ENCODE measurements at places on chromosomes 12 and 14.
A peak's percentile ranks its signal among the peaks of the same experiment; 100 is the strongest.

DNA sequence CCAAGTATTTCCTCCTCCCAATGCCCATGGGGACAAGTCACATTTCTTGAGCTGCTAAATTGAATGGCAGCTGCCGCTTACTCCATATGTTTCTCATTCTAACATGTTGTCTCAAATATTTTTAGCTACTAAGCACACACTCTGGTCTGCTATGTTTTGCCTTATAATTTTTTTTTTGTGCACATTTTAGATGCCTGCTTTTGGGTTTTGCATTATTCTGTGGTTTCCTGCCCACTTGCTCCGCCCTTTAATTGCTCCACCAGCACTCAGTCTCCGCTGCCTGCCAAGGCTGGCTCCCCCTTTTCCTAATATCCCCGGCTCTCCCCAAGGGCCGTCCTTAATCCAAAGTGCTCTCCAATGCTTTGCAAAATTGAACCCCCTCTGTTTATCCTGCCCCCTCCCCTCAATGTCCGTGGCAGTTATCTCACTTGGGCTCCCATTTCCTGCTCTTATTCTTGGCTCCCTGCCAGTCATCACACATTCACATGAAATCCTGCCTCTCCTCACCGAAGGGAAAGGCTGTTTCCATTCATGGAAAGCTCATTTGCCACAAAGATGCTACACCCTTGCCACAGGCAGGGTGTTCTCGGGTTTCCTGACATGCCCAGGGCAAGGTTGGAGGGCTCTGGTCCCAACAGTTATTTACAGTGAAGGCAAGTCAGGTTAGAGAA, 79.4 kb downstream of the C12orf75 start:
- DNase-seq, result no peak

- no peak for DNase-seq
These were observed 1.8 kb downstream of the PLBD2 start for GRCh38 chr12:113359939-113360748.

GRCh38 chr14:36505181-36505815, 14.7 kb downstream of the NKX2-1 start:
- DNase-seq, result no peak

- no peak for DNase-seq
These were observed 198.2 kb upstream of the PLEKHG7 start for GRCh38 chr12:92504594-92504981.

GRCh38 chr12:22477166-22477893, 67.0 kb downstream of the C2CD5 start:
- DNase-seq, result no peak

- no peak for DNase-seq
These were observed 28.3 kb downstream of the LRCOL1 start for GRCh38 chr12:132582058-132582420.

GRCh38 chr12:49274396-49275069, 9.7 kb downstream of the TUBA1C start:
- DNase-seq, result no peak

DNA sequence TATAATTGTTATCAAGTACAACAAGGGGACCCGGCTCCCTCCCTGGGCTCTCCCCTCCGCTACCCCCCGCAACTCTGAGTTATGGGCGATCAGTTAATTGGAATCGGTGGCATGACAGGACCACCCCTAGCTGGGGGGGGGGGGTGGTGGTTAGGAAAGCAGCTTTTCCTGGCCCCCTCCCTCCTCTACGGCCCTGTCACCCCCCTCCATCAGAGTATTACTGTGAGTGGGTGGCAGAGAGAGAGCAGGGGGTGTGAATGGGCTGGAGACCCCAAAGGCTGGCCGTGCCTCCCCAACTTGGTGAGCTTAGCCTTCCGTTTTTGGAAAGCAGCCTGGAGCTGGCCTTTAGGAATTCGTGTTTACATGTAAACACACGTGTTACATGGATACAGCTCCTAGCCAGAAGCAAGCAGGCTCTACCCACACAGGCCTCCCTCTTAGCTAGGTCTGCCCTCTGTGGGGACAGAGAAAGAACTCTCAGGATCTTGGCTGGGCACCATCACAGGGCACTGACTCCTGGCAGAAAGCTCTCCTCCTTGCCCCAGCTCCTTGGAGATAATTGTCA, 1.1 kb upstream of the HOXC4 start:
- no peak for DNase-seq

DNA sequence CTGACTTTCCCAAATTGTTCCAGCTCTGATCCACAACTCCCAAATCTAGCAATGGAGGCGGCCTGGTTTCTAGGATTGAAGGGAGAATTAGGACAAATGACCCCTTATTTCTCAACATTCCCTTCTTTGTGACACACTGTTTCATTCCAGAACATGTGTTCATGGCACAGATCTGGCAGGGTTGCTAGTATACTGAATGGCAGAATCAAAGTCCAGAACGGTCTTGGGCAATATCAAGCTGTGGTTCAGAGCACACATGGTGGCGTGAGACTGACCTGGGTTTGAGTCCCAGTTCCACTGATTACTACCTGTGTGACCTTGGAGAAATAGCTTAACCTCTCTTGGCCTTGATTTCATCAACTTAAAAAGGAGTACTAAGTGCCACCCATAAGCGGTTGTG, 152.5 kb downstream of the SAMD4A start:
- DNase-seq, result no peak

DNA sequence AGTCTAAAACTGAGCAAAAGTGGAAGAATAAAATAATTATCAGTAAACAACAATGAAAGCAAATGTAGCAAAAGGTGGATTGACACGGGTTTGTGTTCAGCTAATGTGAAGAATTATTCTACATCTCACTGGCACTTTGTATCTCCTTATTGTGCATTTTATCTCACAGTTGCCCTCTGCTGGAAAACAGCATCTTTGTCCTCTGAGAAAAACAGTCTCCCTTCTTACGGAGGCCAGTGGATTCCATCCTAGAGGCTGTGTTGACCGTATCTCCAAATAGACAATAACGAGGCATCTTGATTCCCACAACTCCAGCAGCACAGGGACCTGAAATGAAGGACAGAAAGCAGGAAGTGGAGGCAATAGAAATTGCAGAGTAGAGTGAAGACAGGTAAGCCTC, 51.3 kb upstream of the PLBD1 start:
- DNase-seq, result no peak

DNA sequence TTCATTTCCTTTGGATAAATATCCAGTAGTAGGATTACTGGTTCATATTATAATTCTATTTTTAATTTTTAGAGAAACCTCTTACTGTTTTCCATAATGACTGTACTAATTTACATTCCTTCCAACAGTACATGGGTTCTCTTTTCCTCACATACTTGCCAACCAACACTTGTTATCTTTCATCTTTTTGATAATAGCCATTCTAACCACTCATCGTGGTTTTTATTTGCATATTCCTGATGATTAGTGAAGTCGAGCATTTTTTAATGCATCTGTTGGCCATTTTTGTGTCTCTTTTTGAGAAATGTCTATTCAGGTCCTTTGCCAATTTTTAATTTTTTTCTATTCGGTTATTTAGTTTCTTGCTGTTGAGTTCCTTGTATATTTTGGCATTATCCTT, 457.7 kb upstream of the PDE3A start:
- no peak for DNase-seq

DNA sequence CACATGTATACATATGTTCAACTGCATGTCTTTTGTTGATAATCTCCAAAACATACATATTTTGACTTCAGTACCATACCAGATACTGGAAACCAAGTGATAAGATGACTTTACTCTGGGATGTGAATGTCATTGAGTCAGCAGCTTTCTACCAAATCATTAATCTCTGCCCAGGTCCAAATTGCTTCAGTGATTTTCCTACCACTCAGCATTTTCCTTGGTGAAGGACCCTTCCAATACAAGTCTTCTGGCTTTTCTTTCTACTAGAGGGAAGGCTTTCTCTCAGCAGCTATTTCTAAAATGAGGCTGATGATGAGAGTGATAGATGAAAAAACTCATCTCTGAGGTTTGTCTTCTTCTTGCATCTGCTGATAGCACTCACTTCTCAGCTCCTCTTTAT, 1008.5 kb downstream of the NRXN3 start:
- DNase-seq, result no peak

GRCh38 chr12:1560704-1561103, 33.7 kb downstream of the FBXL14 start:
- DNase-seq, result no peak

DNA sequence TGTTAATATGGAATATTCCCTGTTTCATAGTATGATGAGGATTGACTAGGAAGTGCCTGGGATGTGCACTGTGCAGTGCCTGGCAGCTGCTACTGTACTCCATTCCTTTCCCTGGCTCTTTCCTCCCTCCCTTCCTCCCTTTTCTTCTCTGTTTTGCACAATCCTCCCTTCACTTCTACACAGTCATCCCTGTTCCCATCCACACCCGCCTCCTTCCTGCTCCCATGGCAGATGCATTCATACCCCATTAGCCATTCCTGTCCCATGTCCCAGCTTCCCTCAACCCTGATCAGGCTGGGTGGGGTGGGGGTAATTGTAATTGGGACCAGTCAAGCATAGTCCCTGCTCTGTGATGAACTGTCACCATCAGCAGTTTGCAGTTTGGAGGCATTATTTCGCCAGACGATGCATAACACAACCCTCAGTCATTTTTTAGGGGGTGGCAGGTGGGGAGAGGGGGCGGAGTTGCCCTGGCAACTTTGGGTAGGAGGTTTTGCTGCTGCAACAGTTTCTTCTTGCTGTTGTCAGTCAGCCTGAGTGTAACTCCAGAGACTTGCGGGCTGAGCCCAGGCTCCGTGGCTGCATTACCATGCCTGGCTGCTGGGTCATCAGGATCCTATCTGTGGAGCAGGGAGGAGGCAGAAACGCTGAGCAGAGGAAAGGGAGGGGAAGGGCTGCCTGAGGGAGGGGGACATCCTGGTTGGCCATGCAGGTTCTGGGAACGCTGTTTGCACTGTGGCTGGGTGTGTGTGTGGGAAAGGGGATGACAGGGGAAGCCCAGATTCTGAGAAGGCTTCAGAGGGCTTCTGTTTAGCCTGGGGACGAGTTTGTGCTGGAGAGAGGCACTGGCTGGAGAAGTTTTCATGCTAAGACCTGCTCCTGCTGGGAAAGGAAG, 4.1 kb upstream of the KRT84 start:
- no peak for DNase-seq

- no peak for DNase-seq
These were observed 23.7 kb downstream of the CEP170B start for GRCh38 chr14:104888489-104889374.

GRCh38 chr12:24719293-24719721, 229.6 kb downstream of the BCAT1 start:
- peak; percentile 8 for DNase-seq

- DNase-seq, result no peak
These were observed at the start of gene NKX2-1 for GRCh38 chr14:36519431-36520321. Gene NKX2-1, minus strand, starts transcription at chr14:36520232. Its CDS starts 103 bp downstream, at chr14:36520129.

DNA sequence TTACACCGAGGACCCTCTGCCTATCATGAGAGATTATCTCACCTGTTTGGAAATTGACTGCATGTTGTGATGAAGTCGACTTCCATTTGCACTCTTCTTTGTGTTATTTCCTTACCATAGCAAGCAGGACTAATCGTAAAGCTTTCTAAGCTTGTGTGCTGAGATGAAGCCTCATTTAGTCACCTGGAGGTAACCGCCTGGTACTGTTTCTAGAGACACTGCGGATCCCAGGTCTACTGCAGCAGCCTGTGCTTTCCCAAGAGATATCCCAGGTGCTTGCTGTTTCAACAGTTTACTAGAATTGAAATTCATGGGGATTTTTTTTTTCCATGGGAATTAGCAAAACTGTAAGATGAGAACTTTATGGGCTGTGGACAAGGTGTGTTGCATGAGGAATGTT, 131.8 kb downstream of the PTPRR start:
- no peak for DNase-seq

DNA sequence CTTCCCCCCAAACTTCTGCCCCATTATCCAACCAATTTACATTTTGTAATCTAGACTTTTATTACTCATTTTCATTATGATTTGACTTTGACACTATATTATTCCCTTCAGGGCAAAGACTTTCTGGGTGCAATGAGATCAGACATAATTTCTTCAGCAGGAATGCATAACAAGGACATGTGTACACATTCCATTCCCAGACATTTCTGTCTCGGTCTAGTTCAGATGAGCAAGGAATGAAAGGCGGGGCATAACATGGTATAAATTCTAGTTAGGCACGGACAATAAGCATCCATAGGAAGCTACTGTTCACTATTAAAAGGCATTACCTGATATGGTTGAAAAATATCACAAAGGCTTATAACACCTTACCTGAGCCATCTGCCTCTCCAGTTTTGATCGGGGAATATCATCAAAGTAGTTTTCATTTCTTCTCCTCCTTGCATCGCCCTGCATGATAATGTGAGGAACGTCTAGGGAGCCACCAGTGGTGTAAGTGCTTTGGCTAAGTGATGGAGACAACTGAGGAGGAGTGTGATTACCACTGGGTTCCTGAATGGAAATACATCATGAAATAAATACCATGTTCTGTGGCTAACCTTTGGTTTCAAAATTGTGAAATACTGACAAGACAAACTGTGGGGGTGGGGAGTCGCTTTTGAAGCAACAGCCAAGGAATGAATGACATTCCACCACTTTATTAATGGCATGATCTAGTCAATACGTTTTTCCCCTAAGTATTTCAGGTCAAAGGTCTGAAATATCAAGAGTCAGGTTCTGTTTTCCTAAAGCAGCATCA, 183.9 kb downstream of the APAF1 start:
- no peak for DNase-seq

DNA sequence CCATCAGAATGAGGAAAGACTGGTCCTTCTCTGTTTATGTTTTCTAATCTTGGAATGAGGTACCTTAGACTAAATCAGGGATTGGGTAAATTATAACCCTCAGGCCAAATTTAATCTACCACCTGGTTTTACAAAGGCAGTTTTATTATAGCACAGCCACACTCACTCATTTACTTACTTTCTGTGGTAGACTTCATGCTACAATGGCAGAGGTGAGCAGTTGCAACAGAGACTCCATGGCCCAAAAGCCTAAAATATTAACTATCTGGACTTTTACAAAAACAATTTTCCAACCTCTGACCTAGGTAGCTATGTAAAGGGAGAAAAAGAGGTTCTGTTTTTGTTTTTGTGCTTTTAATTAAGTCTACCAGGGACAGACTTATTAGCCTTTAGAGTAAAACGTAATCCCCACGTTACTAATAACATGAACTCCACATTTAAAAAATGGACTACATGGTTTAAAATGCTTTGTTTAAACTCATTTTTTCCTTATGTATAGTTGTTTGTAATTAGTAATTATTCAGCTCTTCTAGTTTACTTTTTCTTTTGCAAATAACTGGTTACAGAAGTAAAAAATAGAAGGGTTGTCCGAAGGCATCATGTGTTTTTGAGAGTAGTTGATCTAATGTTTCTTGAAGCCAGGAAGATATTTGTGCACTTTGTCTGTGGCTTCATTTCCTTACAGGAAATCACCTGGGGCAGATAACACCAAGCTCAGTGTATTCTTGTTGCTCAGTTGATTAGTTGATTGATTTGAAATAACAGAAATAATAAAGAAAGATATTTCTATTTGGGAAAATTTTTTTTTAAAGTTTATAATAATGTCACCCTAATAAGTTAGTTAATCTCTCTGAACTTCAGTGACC, 57.6 kb upstream of the ATP2B1 start:
- no peak for DNase-seq

All from activated CD8-positive, alpha-beta memory T cell treated with anti-CD3 and anti-CD28 coated beads for 4 hours (primary cell).